ENCODE measurements at places on chromosomes 7 and 10. TPM values are rescaled to one million over a fixed set of nuclear protein-coding genes. Genes with fewer than 3 reads are reported as not detected.

Gene SORCS1
- not detected for total RNA-seq

Gene GPER1
- 8.5 TPM for total RNA-seq

Gene DIP2C
- total RNA-seq, result 12.5 TPM

Gene RPEL1
- total RNA-seq, result 0.37 TPM

Gene SEMA3C
- 191 TPM for total RNA-seq

Gene ZNF727
- total RNA-seq, result 1.8 TPM

Gene CALCR
- total RNA-seq, result not detected

Gene LOXL4
- total RNA-seq, result 7.2 TPM

Gene ZNF804B
- not detected for total RNA-seq

Gene SDK1
- total RNA-seq, result 1.6 TPM

Gene EBF3
- total RNA-seq, result 22.5 TPM

Gene STOX1
- under 0.01 TPM for total RNA-seq

Gene LDB3
- total RNA-seq, result under 0.01 TPM
